ENCODE measurements at places on chromosomes 7 and 10.

DNA sequence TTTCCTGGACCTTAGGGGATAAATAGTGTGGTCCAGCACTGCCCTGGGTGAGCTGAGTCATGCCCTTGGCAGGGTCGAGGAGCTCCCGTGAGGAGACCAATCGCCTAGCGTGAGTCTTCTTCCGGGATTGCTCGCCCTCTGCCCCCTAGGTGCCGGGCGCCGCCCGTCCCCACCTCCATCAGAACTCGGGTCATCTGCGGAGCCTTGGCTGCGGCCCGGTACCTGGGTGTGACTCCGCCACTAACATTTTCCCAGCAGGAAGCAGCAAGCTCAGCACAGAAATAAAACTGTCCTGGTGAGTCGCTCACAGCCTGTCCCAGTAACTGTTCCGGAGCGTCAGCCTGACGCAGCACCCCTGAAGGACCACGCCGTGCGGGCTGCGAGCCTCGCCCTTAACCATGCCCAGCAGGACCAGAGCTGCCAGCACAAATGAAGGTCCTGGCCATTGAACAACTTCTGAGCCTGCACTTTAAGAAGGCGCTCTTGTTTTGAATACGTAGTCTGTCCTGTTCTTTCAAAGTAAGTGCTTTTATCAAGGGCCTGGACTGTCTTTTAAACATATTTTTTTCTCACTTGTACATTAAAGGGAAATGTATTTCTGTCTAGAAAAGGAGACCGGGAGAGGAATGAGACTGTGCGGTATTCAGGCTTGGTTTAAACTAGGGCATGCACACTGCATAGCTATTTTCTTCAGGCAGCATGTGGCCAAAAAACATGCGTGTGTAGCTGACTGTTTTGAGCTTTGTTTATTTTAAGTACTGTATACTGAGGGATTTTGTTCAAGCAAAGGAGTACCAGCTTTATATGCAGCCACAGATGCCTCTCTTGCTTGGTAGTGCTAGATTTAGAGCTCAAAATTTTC is 136.7 kb downstream of the HECW1 start:
- DNase-seq = peak; percentile 85

DNA sequence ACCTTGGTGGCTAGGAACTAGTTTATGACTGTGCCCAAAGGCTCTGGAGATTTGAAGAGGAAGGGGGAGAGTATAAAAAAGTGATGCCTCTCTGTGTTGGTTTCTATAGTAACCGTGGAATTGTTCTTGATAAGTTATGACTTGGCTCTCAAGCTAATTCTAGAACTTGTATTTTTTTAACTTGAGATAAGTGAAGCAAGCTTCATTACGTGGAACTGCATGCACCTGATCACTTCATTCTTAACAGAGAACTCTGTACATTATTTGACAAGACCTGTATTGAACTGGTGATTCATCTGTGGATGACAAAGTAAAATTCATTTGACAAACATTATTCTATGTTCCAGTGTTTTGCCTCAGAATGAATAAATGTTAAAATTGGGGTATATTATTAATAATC is 1452.2 kb downstream of the REEP3 start:
- DNase-seq = no peak

DNA sequence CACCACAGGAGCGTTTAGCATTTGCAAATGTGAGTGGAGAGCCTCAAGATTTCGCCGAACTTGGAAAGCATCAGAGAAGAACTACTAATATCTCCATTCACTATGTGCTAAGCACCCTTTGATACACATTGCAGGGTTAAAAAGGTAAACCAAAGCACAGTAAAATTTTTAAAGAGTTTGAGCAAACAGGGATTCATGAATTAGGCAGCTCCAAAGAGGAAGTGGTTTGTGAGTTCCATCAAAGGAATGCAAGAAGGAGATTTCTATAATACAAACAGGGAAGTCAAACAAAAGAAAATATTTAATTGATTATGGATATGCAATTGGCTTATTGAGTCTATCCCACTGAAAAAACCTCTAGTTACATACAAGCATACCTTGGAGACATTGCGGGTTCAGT is 81.1 kb upstream of the TMEM72 start:
- peak; percentile 42 for DNase-seq

- DNase-seq = no peak
Observed at GRCh38 chr10:132849546-132850031, 63.6 kb upstream of the NKX6-2 start.

GRCh38 chr7:98779800-98780587 is 89.8 kb downstream of the TMEM130 start:
- no peak for DNase-seq

- DNase-seq = no peak
Observed at GRCh38 chr7:128878226-128879105, 15.8 kb downstream of the ATP6V1F start.

- DNase-seq = no peak
Observed at GRCh38 chr10:87960230-87960629, 96.8 kb downstream of the PTEN start.

- no peak for DNase-seq
Observed at GRCh38 chr10:6115411-6115810, 26.6 kb downstream of the RBM17 start.

DNA sequence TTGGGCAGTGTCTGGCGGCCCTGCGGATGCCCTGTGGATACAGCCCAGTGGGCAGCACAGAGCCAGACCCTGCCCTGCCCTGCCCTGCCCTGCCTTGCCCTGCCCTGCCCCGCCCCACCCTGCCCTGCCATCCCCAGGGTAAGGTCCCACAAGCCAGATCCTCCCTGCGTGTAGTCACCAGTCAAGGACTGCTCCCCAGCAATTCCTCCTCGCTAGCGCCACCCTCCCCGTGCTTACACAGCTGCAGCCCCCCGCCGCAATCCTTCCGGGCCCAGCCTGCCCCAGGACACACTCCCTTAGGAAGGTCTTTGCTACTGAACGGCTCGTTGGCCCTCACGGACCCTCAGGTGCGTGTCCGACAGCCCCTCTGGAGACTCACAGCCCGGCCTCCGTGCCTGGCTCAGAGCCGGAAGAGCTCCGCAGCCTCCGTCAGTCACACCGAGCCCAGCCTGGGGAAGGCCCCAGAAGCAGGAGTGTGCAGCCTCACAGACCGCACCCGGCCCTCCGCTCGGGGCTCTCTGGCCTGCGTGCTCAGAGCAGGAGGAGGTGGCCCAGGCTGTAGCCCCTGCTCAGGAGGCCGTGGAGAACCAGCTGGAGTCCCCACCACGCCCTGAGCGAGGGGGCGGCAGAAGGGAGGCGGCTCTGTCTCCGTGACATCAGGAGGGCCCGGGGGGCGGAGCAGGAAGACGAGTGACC is 68.3 kb downstream of the PWWP2B start:
- DNase-seq = no peak

DNA sequence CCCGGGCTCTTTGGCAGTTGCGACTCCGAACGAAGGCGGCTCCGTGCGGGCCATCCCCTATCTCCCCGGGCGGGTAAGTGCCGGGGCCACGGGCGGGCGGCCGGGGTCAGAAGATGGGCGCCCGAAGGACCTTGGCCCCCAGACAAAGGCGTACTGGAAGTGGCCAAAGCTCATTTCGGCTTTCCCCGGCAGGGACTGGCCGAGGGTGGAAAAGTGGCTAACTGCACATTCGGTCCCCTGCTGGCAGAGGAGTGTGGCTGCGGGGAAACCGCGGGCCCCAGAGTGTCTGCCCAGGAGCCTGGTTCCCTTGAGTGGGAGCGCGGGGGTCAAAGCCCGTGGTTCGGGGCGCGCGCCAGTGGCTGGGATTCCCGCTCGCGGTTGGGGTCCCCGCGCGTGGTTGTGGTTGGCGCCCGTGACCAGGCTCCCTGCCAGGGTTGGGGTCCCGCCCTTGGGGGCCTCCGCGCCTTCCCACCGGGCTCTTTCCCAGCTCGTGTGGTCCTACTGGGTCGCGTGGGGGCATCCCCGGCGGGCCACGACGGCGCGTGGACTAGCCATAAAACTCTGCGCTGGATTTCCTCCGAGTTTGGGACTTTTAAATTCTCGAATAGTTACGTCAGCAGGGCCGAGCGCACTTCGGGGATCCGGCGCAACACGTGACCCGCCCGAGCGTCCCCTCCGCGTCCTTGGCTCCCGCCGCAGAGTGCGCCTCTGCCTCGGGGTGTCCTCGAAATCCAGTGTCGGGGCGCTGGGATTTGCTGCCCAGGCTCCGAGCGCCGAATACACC is 124.4 kb downstream of the TACC2 start:
- DNase-seq = peak; percentile 78

DNA sequence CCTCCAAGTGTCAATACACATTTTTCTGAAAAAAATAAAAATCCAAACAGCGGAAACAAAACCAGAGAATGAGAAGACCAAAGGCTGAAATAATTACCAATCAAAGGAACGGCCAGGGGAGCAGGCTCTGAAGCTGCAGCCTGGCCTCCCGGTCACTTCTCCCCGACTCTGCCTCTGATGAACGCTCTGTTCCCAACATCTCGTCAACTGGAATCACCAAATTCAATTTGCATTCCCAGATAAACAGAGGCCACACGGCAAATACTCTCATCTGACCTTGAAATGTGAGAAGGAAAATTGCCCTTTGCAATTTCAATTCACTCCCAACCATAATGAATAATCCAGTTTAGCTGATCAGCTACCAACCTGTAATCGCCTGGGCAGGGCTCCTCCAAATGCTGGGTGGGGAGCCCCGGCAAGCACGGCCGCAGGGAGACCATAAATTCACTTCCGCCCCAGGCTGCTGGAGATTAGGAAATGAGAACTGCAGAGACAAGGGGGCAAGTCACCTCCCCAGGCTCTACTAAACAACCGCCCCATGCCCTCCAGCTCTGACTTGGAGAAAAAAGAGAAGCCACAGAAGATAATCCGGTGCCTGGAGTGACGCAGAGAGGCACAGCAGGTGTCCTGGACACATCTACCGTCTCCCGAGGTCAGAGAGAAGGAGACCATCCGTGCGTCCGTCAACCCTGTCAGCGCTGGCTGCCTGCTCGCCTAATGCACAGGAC is 153.2 kb downstream of the MAD1L1 start:
- no peak for DNase-seq

DNA sequence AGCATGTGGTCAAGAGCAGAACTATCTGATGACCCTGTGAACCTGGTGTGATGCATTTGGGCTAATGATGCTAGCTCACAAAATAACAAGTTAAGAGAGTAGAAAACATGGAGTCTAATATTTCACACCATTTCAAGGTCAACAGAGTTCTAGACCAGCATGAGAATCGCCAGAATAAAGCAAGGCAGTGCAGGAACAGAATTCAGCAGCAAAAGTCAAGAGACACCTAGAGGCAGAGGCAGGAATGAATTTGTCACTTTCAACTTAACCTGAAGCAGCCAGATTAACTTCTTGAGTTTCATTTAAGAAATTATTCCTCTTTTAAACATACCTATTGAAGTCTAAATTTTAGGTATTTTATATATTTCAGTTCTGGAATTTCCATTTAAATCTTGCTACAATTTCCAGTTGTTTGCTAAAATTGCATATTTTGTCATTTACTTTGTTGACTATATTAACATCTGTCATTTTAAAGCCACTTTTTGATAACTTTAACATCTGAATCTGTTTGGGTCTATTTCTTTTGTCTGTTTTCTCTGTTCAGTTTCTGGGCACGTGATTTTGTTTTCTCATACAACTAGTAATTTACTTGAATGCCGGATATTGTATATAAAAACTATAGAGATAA is 44.2 kb upstream of the PRSS58 start:
- peak; percentile 34 for DNase-seq

DNA sequence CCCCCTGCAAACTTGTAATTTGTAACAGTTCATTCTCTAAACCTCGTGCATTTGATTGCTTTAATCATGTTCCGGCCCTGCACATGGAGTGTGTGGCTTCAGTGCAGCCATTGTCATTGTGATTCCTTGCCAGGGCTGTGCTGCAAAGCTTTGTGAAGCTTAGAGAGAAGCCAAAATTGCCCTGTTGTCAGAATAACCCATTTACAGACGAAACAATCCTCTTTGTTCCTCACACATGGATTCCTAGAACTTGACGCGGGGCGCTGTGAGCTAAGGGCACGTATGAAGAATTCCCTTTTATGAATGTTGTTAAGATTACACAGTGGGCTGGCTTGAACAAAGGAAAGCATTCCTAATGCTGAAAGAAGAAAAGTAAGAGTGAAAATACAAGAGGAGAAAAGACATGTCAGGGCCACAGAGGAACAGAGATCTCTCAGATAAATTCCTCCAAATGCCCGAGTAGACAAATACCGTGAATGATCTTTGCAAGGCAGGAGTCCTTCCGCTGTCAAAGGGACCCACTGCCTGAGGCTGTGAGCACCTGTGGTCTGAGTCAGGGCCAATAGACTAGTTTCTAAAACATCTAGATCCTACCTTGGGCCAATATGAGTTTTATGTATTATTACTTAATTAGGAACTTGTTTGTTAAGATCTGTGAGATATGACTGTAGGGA is 205.4 kb upstream of the C7orf33 start:
- DNase-seq = no peak

- no peak for DNase-seq
Observed at GRCh38 chr7:137342828-137343261, 688 bp downstream of the PTN start.

GRCh38 chr10:116109881-116110280 is 163.1 kb downstream of the GFRA1 start:
- no peak for DNase-seq

- no peak for DNase-seq
Observed at GRCh38 chr7:29346231-29346978, 151.8 kb downstream of the CHN2 start.

DNA sequence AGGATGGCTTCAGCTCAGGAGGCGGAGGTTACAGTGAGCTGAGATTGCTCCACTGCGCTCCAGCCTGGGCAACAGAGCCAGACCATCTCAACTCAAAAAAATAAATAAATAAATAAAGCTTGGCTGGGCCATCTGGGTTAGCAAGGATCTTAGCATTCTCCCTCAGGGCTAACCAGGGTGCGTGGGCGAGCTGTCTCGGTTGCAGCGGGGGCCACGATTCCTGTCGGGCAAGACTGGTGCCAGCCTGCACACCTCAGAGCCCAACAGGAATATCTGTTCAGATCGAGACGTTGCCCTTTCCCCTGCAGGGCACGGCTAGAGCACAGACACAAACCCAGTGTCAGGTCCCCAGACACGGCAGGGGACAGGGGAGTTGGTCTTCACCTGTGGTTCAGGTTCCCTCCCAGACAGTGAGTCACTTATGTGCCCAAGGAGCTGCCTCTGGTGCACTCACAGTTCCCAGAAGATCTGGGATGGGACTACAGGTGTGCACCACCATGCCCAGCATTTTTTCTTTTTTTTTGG is 75.5 kb upstream of the GTF2I start:
- DNase-seq = no peak

DNA sequence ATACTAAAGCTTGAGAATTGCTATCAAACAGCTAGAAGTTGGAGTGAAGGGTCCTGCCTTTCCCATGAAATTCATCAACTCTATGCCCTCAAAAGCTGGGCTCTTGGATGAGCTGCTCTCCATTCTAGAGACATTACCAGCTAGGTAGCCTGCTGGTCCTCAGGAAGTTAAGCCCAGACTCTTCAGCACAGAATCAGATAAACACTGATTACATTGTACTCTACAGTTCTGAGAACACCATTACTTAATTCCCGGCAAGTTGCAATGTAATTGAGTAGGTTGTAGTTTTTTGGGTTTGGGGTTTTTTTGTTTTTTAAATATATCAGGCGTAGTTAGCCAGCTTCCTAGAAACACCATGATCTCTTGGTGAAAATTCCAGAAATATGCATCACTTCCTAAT is 84.1 kb upstream of the PIK3CG start:
- no peak for DNase-seq

- no peak for DNase-seq
Observed at GRCh38 chr10:14578060-14578952, 196.4 kb downstream of the FAM107B start.

- no peak for DNase-seq
Observed at GRCh38 chr10:111187096-111187495, 110.3 kb downstream of the ADRA2A start.

- no peak for DNase-seq
Observed at GRCh38 chr10:109862041-109862440, 61.3 kb downstream of the XPNPEP1 start.
